ENCODE measurements at places on chromosomes 11 and 22.

DNA sequence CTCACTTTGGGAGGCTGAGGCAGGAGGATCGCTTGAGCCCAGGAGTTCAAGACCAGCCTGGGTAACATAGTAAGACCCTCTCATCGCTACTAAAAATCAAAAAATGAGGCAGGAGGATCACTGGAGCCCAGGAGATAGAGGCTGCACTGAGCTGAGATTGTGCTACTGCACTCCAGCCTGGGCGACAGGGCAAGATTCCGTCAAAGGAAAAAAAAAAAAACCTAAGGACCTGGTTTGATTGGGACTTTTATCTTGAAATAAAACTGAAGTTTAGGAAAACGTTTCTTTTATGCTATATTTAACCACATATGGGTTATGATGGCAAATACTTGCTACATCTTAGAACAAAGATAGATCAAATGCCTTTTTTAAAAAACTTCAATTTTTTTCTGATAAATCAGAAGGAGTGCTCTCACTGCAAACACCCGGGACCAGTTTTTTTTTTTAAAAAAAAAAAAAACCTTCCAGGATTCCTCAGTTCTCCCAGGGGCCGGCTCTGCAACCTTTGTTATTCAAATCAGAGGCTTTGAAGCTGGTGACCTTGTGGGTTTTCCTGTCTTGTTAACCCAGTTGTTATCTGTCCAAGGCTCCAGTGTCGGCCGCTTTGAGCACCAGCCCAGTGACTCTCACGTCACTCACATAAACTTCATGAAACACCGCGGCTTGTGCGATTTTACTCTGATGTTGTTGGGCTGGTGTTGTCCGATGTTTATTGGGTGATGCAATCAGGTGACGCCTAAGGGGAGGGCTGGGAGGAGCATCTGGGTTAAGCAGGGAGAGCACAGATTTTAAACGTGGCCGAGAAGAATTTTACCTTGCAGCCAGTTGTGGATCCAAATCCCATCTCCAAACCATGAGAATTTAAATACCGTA, 24.7 kb upstream of the SLC22A12 start:
- no peak for DNase-seq

- no peak for DNase-seq
Observed at GRCh38 chr11:126341760-126342161, 13.7 kb upstream of the ST3GAL4 start.

DNA sequence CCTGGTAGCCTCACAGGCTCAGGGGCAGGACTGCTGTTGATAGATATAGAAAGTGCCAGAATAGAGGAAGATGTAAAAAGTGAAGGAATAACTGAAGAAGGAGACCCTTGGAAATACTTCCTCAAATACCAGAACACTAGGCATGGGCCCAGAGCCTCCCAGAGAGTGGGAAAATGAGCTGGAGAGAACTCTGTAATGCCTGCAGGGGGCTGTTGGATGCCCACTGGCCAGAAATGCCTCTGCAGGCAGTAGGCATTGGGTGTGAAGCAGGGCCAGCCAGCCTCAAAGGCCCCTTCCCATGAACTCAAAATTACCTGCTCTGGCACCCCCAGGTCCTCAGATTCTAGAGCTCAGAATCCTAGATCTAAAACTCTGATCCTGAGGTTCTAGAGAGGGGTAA, 15.1 kb downstream of the P2RY2 start:
- no peak for DNase-seq

GRCh38 chr11:4890279-4890678, 8.6 kb downstream of the OR51T1 start:
- DNase-seq: no peak

- DNase-seq: no peak
Observed at GRCh38 chr11:86415026-86415425, 40.3 kb downstream of the CCDC81 start.

- no peak for DNase-seq
Observed at GRCh38 chr22:43289531-43289963, 53.6 kb downstream of the SCUBE1 start.

- DNase-seq: no peak
Observed at GRCh38 chr11:83456566-83456965, 170.4 kb upstream of the CCDC90B start.

DNA sequence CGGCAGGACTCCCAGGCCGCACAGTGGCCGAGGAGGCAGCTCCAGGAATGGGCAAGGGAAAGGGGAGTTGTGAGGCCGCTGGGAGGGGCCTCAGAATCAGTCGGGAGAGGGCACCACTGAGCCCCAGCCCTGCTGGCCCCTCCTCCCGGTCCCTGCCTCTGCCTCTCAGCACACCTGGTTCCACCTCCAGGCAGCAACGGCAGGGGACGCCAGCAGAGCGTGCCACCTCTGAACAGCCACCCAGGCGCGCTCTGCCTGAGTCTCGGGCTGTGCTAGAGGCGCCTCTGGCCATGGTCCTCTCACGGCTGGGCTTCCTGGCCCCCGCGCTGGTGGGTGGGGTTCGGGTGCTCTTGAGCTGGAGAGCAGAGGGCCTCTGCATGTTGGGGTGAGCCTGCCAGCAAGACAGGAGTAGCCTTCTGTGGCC, 33.0 kb downstream of the MOB2 start:
- DNase-seq: no peak

DNA sequence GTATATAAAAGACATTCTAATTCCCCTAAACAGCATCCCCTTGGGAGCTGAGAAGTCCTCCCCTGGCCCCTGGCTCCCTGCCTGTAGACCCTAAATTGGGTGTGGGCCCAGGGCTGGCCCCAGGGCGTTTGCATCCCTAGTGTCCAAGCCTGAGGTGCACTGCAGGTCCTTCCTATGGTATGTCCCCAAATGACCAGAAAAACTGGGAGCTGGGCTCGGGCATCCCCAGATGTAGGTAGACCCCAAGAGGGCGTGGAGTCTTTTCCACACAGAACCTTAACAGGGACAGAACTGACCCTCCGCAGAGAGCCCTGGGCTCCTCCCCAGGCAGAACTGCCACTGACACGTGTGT, 782 bp upstream of the OSBPL5 start:
- DNase-seq: no peak

DNA sequence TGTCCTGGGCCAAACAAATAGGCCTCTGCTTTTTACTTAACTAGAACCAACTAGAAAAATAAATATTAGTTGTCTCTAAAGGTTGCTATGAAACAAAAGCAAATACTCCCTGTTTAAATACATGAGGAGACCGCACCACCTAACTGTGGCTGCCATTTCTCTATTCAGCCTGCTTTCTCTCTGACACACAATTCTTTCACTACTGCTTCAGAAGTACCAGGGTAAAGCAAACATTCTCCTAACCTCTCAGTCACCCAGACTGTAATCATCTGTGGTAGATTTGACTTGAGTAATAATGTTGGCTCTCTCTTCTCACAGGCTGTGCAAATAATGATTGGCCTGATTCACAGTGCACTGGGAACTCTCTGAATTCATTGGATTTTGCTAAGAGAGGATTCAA, 41.0 kb upstream of the MS4A8 start:
- DNase-seq: no peak

- DNase-seq: no peak
Observed at GRCh38 chr11:15471895-15472799, 357.4 kb downstream of the INSC start.

DNA sequence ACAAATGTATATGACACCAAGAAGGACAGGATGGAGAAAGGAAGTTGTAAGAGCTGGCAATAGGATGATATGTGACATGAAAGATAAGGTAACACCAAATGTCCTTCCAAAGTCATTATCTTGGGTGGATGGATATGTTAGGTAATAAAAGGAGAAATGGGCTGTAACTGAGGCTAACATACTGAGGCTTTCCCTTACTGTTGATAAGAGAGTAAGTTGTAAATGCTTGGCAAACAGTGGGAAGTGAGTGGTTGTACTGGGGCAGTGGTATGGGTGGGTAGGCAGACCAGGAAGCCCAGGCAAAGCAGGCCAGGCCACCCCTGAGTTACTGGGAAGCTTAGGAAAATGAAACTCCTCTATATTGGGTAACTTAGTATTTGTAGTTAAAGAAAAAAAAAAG, 73.7 kb downstream of the ARHGAP42 start:
- DNase-seq: no peak

DNA sequence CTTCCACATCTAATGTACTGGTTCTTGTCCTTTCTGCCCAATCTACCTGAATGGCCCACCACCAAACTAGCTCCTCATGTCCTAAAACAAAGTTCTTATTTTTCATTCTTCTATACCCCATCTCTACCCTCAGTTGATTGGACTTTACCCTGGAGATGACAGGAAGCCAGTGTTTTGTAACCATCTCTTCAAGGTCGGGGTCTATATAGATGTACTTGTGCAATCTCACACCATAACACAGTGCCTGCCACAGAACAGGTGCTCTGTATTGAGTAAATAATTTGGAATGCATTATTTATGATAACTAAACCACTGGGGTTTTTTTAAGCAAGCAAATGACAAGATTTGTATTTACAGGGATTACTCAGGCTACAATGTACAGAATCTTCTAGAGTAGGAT, 76.7 kb upstream of the FAM181B start:
- DNase-seq: no peak

GRCh38 chr11:64458997-64459396, 100.0 kb downstream of the RPS6KA4 start:
- DNase-seq: no peak

- DNase-seq: peak; percentile 15
Observed at GRCh38 chr11:124207102-124207792, 24.1 kb downstream of the OR10D3 start.

DNA sequence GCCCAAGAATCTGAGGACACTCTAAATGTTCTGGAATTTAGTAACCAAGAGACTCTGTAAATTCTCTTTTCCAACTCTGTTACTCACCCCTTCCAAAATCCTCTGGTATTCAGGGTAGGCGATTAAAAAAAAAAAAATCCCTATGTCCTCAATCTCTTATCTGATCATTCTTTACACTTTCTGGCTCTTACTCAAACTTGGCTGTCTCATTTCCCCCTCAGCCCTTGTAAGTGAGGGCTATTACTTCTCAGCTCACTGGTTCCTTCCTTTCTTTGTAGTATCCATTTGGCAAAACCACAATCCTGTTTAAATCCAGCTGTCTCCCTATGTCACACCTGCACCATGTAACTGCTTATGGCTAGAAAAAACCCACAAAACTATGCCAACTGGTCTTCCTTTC, 12.7 kb upstream of the MSANTD2 start:
- DNase-seq: no peak

GRCh38 chr22:32823024-32823730, 21.7 kb downstream of the TIMP3 start:
- no peak for DNase-seq

GRCh38 chr11:118146554-118146953, 6.1 kb downstream of the SCN4B start:
- no peak for DNase-seq

DNA sequence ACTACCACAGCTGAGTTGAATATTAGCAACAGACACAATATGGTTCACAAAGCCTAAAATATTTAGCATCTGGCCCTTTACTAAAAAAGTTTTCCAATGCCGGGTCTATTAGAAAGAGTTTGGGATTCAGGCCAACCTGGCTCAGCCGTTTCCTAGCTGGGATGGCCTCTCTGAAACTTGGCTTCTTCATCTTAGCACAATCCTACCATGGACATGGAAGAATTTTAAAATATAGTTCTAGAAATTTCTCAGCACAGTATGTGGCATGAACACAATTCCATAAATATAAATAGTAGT, 103.8 kb downstream of the RRAS2 start:
- DNase-seq: no peak

GRCh38 chr11:16881766-16882165, 132.4 kb downstream of the PLEKHA7 start:
- DNase-seq: no peak

- DNase-seq: no peak
Observed at GRCh38 chr11:10568486-10568941, at the start of gene LYVE1. TSS of gene LYVE1 (minus strand) at chr11:10568665. CDS start at chr11:10568532, 133 bp downstream.

DNA sequence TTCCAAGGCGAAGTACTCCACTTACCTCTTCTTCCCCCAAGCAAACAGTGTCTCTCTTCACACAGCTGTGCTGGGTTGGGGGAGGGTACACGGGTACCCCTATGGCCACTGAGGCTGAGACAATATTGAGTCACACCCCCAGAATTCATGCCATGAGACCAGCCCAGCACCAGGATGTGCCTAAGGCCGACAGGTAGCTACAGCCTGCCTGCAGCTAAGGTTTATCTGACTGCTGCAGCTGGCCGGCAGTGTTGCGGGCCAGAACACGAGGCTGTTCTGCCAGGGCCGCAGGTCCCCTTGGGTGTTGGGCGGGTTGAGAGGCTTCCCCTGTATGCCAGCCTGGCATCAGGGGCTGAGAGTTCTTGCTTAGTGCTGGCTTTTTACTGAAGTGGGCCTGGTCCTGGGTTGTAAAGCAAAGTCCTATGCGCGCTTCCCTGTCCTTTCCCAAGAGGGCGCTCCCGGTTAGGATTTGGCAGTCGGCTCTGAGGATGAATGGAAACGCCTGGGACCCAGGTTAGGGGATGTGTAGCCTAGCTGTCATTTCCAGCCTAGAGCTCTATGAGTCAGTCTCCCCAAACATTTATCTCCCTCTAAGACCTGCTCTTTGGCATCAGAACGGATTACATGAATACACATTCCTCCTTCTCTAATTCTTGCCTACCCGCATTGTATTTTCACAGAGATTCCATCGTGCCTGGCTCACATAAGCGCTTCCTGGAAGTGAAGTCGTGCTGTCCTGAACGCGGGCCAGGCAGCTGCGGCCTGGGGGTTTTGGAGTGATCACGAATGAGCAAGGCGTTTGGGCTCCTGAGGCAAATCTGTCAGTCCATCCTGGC, 7.1 kb downstream of the USP18 start:
- peak; percentile 59 for DNase-seq

GRCh38 chr11:18010977-18011586, 1.8 kb downstream of the SERGEF start:
- no peak for DNase-seq

DNA sequence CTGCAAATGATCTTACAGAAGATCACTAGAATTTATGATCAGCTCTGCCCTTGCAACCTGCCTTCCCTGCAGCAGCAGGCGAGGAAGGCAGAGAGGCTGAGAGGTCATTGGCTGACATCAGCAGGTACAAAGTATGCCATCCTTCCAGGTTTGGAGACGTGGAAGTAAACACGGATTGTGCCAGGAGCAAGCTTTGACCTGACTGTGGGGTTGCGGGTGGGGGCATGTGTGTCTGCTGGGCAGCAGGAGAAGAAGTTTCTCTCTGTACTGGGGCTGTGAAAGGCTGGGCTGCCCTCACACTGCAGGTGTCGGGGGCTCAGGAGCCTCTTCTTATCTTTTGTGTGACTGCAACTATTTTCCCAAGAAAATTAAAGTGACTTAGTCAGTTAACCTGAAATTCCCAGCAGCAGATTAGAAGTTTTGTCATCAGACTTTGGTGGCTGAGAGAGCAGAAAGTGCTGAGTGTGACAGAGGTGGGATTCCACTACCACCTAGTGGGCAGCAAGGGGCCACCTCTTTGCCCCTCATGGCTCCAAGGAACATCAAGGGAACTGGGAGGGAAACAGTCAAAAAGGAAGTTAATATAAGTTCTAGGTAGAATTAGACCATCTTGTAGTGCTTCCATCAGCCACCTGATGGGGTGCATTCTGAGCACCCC, 565.9 kb downstream of the ETS1 start:
- DNase-seq: no peak
